Hematopoietic multipotent progenitor cell treated with erythropoietin and hydrocortisone succinate and interleukin-3 and kit ligand, for 4 days (in vitro differentiated cells): ENCODE measurements at places on chromosomes 13 and 19.

DNA sequence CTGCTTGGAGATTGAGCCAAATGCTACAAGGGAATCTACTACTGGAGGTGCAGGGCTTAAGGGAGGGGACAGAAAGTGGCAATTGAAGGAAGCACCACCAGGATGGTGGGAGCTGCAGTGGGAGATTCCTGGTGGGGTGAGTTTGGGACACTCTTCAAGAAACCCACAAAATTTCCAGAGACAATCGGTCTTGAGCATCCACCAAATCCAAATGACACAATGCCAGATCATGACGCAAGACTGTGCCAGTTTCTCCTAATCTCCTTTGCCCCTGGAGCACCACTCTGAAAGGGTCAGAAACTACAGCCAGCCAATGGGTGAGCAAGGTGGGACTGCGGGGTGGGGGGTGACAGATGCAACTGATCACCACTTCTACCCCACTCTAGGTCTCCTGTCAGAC is 78.7 kb downstream of the LRRC63 start:
- DNase-seq = no peak

- DNase-seq = no peak
Measured at GRCh38 chr13:56713656-56714055, 427.1 kb upstream of the PRR20A start.

GRCh38 chr19:39590265-39590664 is 12.1 kb upstream of the LGALS13 start:
- peak; percentile 51 for DNase-seq

DNA sequence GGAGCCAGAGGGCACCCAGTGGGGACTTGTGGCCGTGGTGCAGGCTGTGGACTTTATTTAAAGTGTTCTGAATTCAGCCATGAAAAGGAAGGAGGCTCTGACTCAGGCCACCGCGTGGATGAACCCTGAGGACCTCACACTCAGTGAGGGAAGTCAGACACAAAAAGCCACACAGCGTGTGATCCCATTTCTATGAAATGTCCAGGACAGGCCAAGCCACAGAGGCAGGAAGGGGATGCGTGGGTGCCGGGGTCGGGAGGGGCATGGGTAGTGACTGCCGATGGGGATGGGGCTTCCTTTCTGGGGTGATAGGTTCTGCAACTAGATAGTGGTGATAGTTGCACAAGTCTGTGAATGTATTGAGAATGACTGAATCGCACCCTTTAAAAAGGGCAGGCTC is 8.7 kb upstream of the ZBTB7A start:
- DNase-seq = peak; percentile 68

DNA sequence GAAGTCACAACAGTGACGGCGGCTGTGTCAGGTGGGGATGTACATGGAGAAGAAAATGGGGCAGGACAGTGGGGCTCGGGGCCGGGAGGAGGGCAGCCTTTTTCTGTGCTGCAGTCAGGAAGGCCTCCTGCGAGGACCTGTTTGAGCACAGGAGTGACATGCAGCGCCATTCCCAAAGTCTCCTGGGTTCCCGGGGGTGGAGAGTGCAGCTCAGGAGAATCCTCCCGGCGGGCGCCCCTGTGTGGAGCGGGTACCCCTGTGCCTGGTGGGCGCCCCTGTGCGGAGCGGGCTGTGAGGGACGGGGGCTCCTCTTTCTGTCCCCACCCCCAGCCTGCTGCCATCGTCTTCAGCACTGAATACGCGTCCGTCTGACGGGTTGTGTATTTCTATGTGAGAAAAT is 62.4 kb downstream of the ATP11A start:
- DNase-seq = no peak

DNA sequence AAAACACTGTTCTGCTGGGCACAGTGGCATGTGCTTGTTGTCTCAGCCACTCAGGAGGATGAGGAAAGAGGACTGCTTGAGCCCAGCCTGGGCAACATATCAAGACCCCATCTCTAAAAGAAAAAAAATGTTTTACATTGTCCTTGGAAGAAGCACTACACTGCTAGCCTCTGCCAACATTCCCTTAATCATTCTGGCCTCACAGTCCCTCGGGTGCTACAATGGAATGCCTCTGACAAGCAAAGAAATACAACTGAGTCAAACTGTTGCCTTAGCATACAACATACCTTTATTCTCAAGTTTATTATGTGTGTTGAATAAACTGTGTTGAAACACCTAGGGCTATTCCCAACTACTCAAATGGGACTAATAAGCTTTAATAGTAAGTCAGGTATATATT is 56.1 kb downstream of the PSPC1 start:
- no peak for DNase-seq

GRCh38 chr19:17951157-17951989 is 15.5 kb upstream of the KCNN1 start:
- DNase-seq = peak; percentile 44

DNA sequence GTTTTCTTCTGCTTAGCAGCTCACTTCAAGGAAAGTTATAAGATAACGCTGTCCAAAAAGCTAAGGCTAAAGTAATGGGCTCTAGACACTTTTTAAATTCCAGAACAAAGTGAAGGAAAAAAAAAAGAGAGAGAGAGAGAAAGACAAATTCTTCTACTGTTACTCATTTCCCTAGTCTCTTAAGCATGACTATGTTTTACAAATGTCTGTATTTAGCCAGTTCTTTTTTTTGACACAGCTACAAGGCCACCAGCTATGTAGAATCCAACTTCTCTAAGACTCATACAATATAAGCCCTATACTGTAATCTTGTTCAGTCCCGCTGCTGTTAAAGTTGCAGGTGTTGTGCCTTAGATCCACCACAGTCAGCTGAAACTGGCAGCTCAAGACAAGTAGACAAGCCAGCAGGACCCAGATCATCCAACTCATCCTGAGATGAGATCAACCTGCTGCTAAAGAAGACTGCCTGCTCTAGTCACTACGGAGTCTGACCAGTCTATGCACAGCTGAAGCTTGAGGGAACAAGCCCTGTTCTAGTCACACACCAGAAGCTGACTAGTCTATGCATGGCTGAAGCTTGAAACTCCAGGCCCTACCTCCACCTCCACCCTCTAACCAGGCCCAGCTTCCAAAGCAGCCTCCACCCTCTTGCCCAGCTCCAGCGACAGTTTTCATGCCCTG is 10.3 kb upstream of the ZNF83 start:
- DNase-seq = no peak

GRCh38 chr19:39236527-39236926 is 8.3 kb downstream of the IFNL3 start:
- no peak for DNase-seq
